ENCODE measurements at places on chromosomes 2 and 18. TPM values are rescaled to one million over a fixed set of nuclear protein-coding genes. Genes with fewer than 3 reads are reported as not detected.

DNA sequence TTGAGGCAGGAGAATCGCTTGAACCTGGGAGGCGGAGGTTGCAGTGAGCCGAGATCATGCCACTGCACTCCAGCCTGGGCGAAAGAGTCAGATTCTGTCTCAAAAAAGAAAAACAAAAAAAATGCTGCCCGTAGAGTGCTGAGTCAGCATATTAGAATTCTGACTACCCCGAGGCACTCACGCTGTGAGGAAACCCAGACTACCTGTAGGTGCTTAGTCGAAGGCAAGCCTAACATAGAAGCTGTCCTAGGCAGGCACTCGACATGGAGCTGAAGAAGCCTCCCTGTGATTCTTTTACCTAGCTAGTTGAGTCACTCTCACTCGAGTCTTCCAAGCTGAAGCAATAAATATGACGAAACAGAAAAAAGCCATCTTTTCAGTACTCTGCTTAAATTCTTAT is 1323.2 kb upstream of the DDX18 start:
- no peak for DNase-seq

DNA sequence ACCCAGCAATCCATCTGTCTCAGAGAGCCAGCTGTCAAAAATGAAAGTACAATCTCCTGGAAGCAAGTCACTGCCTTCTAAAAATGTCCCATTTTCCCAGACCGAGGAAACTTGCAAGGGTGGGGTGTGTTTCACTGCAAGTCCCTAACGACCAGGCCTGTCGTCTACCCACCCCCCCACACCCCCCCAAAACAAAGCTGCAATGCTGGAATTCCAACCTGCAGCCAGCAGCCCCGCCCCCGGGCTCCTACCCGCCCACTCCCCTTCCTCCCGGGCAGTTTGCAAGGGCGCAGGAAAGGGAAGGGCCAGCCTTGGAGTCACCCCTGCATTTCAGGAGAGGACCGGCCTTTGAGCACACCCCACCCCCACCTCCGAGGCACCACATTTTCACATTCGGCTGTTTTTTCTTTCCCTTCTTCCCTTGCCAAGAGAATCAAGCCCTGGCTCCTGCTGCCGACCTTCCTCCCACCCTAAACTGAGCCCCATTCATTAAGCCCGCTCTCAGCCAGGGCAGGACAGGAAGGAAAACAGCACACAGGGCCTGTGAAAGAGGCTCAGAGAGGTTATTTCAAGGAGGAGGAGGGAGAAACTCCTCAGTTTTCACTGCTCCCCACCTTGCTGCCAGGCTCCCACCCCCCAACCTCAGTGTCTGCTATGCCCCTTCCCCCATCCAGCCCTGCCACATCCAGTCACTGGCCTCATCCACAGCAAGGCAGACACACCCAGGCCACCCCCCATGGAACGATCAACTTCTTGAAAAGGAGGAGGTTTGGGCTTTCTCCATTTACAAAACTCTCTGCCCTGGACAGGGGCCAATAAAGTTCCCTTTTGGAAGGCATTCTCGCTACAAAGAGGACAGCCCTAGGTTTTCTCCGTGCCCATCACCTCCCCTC is 11.3 kb downstream of the SMAD7 start:
- DNase-seq: peak; percentile 90

CD302 gene
- 31.4 TPM for total RNA-seq

- no peak for DNase-seq
Observed at GRCh38 chr2:95374451-95374920, 28.0 kb upstream of the FAHD2A start.

DNA sequence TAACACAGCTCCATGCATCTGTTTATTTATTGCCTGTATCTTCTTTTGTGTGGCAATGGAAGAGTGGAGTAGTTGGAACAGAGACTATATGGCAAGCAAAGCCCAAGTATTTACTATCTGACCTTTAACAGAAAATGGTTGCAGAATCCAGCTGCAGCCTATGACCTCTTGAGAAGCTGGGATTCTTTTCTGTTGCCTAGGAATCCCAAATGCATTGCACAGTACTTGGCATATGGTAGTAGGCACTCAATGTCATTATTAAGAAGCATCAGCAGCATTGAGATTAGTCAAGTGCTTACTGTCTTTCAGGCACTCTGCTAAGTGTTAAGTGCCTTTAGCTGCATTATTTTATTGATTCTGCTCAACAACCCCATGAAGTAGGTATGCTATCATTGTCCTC is 331.6 kb downstream of the CCDC85A start:
- no peak for DNase-seq

MPPE1 gene
- 29.0 TPM for total RNA-seq

GRCh38 chr2:158009399-158009798 is 92.3 kb upstream of the UPP2 start:
- no peak for DNase-seq

- DNase-seq: no peak
Observed at GRCh38 chr2:116467243-116467642, 1347.2 kb upstream of the DDX18 start.

CCDC74B gene
- total RNA-seq: 2.2 TPM

GRCh38 chr18:45651275-45651674 is 36.0 kb downstream of the SLC14A2 start:
- DNase-seq: no peak

ODC1 gene
- 40.2 TPM for total RNA-seq

DNA sequence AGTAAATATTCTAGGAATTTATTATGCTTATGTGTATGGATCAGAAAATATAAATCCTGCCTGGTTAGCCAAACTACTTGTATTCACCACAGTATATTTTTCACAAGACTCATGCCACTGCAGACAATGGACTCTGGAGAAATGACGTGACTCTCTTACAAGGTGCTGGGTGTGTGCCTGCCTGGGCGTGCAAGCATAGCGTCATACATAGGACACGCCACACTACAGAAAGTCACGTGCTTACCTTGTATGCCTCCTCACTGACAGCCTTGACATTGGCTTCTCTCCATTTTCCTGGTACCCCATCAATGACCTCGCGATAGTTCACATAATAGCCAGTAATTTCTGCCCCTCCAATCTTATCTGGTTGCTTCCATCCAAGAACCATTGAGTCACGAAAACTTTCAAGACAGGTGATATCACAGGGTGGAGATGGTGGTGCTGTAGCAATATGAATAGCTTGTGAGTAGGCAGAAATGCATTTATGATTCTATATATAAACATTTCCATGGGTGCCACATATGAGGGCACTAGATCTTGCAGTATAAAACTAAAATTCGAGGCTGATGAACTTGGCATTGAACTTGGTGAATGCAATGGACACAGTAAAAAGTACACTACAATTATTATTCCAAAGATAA is 93.2 kb downstream of the MYOM1 start:
- DNase-seq: no peak

DYNAP gene
- total RNA-seq: not detected

GRCh38 chr2:234098681-234099080 is 48.2 kb downstream of the SPP2 start:
- no peak for DNase-seq

- no peak for DNase-seq
Observed at GRCh38 chr18:55079481-55080355, 120.5 kb upstream of the CCDC68 start.

- no peak for DNase-seq
Observed at GRCh38 chr2:238169708-238170251, 11.0 kb downstream of the ERFE start.

CBLN2 gene
- 0.39 TPM for total RNA-seq

DNA sequence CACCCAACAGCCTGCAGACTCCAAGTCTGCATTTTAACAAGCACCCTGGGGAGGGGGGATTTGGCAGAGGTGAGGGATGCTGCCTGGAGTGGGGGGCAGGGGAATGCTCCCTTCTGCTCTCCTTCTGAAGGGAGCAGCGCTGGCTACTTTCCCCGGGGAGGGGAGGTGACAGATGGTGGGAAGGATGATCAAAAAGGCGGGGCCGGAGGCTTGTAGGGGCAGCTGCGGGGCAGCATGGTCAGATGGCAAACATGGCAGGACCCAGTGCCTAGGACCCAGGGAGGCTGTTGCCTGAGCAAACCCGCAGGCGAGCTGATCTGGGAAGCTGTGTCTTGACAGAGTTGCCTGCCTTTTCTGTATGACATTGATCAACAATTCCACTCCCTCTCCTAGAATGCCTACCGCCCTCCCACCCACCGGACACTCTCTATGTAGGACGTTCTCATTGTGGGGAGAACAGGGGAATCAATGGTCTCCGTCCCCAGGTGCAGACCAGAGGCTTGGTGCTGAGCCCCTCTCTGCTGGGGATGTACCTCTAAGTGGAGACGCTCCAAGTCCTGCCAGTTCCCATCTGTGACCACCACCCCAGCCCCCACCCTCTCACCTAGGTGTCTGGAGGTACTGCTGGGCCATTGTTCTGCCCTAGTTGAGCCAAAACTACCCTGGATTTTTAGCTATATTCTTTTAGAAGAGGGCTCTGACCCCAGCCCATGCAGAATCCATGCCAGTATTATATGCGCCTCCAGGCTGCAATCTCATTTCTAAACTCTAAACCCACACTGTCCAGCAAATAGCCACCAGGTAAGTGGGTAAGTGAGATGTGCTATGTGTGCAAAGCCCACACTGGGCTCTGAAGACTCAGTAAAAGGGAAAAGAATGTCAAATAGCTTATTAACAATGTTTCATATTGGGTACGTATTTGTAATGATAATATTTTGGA is 89.7 kb upstream of the SEC11C start:
- no peak for DNase-seq

EVA1A gene
- total RNA-seq: not detected

SLC25A52 gene
- total RNA-seq: not detected

COLEC11 gene
- total RNA-seq: 67.8 TPM

DNA sequence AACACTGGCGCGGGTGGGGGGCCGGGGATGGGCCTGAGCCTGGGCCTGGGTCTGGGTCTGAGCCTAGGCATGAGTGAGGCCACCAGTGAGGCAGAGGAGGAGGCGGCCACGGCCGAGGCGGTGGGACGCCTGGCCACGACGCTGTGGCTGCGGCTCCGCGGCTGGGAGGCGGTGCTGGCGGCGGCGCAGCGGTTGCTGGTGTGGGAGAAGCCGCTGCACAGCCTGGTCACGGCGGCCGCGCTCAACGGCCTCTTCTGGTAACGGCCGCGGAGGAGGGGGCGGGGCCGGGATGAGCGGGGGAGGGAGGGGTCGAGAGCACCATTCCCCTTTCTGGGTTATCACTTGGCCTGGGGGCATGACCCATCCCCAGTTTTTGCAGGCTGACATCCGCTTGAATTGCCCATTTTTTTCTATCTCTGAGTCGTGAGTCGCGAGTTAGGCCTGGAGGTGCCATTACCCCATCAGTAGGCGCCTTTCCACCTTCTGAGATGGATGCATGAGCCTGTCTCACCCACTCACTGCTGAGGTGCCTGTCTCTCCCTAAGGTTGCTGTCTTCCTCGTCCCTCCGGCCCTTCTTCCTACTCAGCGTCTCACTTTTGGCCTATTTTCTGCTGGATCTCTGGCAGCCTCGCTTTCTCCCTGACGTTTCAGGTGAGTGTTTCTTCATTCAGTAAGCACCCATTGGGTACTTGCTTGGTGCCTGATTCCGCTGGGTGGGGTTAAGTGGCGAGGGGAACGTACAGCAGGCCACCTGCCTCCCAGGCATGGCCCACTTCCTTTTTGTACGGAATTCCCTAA is 501 bp downstream of the RETREG2 start:
- peak; percentile 60 for DNase-seq

RUFY4 gene
- total RNA-seq: not detected

POTEE gene
- total RNA-seq: 0.68 TPM

- DNase-seq: peak; percentile 88
Observed at GRCh38 chr2:72115110-72116080, 32.3 kb downstream of the CYP26B1 start.

SH3BP4 gene
- 19.9 TPM for total RNA-seq

DNA sequence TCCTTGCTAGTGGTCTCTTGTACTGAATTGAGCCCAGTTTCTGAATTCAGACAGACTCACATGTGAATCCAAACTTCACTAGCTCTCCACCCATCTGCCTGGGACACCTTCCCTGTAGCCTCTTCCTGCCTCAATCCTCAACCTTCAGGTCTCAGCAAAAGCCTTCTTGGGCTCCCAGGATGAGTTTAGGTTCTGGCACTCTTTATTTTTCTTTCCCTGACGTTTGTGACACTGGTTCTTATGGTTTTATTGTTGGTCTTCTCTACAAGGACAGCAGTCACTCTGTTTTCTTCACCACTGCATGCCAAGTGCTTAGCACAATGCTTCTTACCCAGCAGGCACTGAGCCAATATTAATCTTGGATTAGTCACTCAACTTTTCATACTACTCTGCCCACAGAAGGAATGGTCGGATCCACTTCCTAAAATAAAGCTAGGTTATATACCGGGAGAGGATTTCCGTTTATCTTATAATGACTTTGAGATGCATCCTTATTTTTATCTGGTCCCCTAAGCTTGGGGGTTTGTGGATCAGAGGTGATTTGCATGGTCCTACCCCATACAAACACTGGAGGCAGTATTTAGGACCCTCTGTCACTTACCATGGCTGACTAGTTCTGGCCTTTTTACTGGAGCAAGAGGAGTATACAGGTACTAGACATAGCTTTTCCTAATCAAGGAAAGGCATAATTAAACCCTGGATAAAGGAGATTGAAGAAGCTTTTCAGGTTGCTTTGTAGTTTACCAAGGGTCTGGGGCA is 186.3 kb downstream of the MYCN start:
- DNase-seq: no peak

- DNase-seq: peak; percentile 77
Observed at GRCh38 chr2:96534141-96534540, 2.4 kb upstream of the ARID5A start.

DNA sequence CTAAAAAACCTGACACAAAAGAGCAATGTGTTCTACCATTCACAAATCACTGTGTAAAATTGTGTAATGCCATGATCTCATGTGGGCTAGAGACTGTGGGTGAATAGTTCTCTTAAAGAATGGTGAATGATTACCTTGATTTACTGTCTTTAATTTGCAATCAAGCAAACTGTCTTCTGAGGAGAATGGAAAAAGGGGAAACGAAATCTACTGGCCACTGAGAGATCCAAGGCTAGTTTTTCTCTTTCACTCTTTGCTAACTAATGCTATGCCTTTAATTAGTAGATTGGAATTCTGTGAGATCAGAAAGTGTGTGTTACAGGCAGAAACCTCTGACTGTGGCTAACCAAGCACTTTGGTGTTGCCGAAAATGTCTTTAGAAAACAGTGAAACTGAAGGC is 422.7 kb downstream of the TGIF1 start:
- DNase-seq: no peak

CRYGC gene
- not detected for total RNA-seq

SFT2D3 gene
- 4.6 TPM for total RNA-seq

DNA sequence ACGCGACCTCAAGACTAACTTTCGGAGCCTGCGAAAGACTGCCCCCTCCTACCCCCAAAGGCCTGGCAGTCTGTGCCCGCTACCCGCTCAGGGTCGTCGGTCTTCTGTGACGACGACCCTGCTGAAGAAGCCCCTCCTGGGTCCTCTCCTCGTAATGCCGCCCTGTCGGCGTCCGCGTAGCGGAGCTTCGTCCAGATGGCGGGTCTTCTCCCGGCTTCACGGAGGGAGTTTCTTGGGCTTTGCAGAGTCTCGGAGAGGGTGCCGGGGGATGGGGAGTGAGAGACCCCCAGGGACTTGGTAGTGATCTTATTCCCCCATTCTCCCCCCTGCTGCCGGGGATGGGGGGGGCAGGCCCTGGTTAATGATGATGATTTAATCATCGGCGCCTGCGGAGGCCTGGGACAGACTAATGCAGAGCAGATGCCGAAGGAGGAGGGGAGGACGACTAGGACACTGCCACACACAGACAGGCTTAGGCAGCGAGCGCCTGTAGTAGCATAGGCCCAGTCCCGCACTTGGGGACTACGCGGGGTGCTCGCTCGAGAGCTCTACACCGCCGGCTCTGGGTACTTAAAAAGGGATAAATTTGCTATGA is 528 bp upstream of the PCGF1 start:
- DNase-seq: peak; percentile 77

- DNase-seq: no peak
Observed at GRCh38 chr2:128752691-128753263, 434.1 kb upstream of the HS6ST1 start.

- DNase-seq: peak; percentile 72
Observed at GRCh38 chr2:216632952-216633615, at the start of gene IGFBP2. Gene IGFBP2 (plus strand): TSS chr2:216633420. CDS start chr2:216633524, 104 bp downstream.

TTN gene
- total RNA-seq: 1,874 TPM

GAREM2 gene
- 2.7 TPM for total RNA-seq

All from right cardiac atrium (tissue), 5 donors.